Naive thymus-derived CD4-positive, alpha-beta T cell (primary cell): ENCODE measurements at places on chromosomes 12 and 14. TPM values are rescaled to one million over a fixed set of nuclear protein-coding genes. Genes with fewer than 3 reads are reported as not detected.

DNA sequence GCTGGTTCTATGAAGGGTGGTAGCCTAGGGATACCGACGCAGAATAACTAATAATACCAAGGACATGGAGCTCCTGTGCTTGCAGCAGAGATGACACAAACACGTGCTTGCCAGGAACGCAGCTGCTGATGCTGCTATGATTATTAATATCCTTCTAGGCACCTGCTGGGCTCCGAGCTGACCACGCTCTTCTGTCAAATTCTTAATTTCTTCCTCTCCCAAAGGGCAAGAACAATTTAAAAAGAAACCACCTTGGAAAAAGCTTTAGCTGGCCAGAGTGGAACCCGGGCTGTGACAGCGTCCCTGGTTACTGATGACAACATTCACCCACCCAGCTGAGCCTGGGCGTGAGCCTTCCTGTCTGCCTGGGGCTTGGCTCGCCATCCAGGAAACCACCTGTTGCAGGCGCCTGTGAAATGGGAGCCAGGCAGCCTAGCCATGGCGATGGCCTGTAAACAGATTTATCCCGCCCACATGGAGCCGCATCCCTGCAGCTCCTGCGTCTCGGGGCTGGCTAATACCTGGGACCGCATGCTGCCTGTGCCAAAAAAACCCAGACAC, 28.8 kb downstream of the CLMN start:
- no peak for DNase-seq

GRCh38 chr12:90298289-90298948, 589.8 kb upstream of the ATP2B1 start:
- DNase-seq, result no peak

GRCh38 chr14:36223558-36223957, 47.0 kb upstream of the PTCSC3 start:
- no peak for DNase-seq

DNA sequence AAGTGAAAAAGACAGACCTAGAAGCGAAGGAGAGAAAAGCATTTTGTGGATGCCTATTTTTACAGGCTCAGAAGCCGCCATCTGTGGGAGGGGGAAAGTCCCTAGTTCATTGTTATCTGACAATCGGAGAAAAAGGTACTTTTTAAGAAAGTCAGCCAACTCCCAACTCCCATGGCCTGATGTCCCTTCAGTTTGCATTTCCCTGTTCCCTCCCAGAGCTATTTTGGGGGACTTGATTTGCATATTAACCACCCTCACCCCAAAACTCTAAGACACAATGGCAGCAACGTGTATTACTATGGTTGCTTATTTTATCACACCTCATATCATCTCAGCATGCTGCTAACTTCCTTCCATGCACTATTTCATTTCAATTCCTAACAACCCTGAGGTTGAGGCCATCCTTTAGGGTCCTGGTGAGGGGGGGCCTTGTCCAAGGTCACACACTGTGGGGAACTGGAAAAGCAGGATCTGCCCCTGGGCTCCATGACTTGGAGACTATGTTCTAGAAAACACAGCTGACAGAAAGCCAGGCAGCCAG, 18.7 kb downstream of the HVCN1 start:
- no peak for DNase-seq

GRCh38 chr14:58863661-58864345, 226.0 kb downstream of the DACT1 start:
- DNase-seq, result no peak

GRCh38 chr12:131573631-131574394, 137.1 kb upstream of the SFSWAP start:
- DNase-seq, result no peak

- DNase-seq, result no peak
These were observed 6.0 kb upstream of the KRT71 start for GRCh38 chr12:52558781-52559445.

DNA sequence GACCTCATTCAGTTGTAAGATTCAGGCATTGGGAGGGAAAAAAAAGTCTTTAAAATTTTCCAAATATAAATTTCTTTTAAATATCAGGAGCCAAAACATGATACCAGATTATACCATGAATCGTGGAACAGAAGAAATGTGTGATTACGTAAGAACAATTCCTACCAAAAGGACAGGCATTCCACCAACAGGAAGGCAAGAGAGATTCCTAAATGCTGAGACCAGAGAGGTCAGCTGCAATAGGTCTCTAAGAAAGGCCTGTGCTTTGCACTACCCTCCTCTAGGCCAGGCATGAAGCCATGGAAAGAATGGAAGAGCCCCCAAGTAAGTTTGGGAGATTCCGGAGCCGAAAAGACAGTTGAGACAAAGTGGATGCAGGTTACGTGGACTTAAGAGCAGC, 83.7 kb downstream of the PTGER2 start:
- DNase-seq, result no peak

DNA sequence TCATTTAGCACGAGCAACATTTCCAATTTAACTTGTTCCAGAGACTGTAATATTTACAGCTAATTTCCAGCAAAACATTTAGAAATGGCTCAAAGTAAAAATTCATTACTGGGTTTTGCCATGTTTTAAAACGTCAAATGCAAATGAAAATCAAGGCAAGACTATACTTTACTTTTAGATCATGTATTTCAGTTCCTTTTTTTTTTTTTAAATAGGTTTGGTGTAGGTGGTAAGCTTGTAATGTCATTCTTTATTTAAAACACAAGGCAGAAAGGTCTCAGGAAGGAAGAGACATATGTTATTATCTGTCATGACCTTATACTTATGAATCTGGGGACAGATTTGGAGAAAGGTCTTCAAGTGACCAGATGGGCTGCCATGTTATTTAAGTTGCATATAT, 54.1 kb downstream of the GRIP1 start:
- DNase-seq, result no peak

- no peak for DNase-seq
These were observed 242.2 kb downstream of the TMEM132C start for GRCh38 chr12:128509170-128509569.

Gene CPNE8
- 2.1 TPM for total RNA-seq

Gene FAM186B
- 0.66 TPM for total RNA-seq

Gene WIF1
- not detected for total RNA-seq

Gene SPRING1
- total RNA-seq, result 25.4 TPM
